ENCODE measurements at places on chromosomes 5 and 9.

DNA sequence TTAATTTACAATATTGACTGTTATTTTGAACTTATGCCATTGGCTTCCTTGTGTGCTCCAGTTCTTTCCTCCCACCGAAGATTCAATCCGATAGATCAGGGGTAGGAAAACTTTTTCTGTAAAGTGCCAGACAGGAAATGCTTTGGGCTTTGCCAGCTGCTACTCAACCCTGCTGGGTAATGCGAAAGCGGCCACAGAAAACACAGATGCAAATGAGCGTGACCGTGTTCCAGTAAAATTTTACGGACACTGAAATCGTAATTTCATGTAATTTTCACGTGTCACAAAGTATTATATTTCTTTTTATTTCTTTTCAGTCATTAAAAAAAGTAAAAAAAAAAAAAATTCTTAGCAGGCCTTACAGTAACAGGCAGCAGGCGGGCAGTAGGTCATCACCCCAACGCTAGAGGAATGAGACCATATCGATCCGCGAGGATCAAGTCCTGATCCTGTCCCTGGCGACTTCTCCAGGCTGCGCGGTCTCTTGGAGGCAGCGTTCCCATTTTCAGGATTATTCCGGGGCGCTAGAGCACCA, 599 bp downstream of the NMRK1 start:
- no peak for DNase-seq

GRCh38 chr5:19532936-19533335, 455.1 kb downstream of the CDH18 start:
- DNase-seq: no peak

- DNase-seq: no peak
Measured at GRCh38 chr5:12623408-12623807, 719.2 kb upstream of the CTNND2 start.

DNA sequence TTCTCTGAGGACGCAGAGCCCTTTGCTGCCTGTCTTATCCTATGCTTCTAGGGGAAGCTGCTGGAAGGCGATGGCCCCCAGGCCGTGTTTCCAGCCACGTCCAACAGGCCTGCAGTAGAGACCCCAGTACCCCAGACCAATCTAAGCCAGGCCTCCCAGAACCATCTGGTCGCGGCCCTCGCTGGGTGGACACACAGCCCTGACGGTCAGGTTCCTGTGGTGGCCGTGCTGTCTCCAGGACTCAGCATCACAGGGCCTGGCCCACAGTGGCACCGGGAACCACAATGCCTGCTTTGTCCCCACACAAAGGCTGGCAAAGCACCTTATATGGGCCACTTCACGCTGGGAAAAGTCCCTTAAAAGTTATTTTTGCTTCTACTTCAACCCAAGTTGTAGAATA, 44.5 kb downstream of the SEMA4D start:
- DNase-seq: no peak

- DNase-seq: peak; percentile 5
Measured at GRCh38 chr5:168474319-168474718, 12.0 kb upstream of the RARS1 start.

DNA sequence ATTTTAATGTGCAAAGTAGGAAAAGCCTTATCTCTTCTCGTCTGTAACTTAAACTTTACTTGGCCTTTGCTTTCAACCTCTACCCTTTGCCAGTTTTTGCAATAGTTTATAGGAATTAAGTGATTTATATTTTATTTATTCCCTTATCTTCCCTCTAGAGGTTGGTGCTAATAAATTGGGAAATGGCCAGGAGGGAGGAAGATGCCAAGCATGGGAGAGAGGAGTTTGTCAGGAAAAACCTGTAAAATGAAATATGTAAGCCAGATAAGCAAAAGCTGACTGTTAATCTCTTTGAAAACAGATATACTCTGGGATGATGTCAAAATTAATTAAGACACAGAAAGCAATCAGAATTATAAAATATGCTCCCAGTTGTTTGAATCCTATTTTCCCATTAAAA, 484.5 kb downstream of the NR2F1-AS1 start:
- DNase-seq: no peak

DNA sequence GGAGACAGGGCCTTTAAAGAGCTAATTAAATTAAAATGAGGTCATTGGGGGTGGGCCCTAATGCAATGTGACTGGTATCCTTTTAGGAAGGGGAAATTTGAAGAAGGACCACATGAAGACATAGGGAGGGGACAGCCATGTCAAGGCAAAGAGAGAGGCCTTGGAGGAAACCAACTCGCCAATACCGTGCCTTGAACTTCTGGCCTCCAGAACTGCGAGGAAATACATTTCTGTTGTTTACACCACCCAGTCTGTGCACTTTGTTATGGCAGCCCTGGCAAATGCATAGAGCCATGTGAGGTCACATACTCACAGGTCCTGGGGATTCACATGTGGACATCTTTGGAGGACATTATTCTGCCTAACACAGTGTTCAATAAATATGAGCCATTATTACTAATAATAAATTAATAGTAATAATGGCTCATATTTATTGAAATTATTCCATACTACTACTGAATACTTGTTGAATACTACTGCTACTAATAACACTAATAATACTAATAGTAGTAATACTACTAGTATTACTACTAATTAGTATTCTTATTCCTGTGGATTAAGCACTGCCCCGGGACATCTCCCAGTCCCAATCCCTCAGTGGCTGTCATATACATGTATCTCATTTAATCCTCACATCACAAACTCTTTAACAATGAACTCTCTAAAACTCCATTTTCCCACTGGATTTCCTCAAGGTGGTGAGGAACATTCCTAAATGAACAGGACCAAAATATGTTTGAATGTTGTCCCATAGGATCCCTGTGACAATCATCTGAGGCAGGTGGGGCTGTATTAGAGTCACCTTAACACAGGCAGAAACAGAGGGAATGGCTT, 8.4 kb downstream of the TRAF1 start:
- DNase-seq: no peak

- DNase-seq: no peak
Measured at GRCh38 chr5:145938776-145939539, 2.6 kb downstream of the SH3RF2 start.

GRCh38 chr5:127595484-127596368, 53.2 kb upstream of the CTXN3 start:
- peak; percentile 31 for DNase-seq

- DNase-seq: no peak
Measured at GRCh38 chr5:141402553-141403243, at the start of gene PCDHGA9. Gene PCDHGA9, plus strand, starts transcription at chr5:141402778. Its CDS starts 175 bp downstream, at chr5:141402953.
